Fibroblast of lung (primary cell): ENCODE measurements at places on chromosomes 12 and 14. TPM values are rescaled to one million over a fixed set of nuclear protein-coding genes. Genes with fewer than 3 reads are reported as not detected.

CACNA2D4 gene
- total RNA-seq = 0.26 and 0.99 TPM in 2 replicates

CD27 gene
- 0.17 TPM in 1 of 2 replicates, not detected in the other for total RNA-seq

CAMKK2 gene
- 13.1 and 19.3 TPM in 2 replicates for total RNA-seq

SIRT4 gene
- total RNA-seq = 2.3 and 2.5 TPM in 2 replicates

IL25 gene
- total RNA-seq = not detected in 2 replicates
